Stimulated activated CD4-positive, alpha-beta T cell treated with anti-CD3 and anti-CD28 coated beads, Interleukin-4, amount 100 ng/mL, for 1 hour (primary cell): ENCODE measurements at places on chromosomes 5 and 9.

- no peak for DNase-seq
These were observed 113.8 kb downstream of the RPS23 start for GRCh38 chr5:82164176-82164976.

- DNase-seq = no peak
These were observed 10.6 kb downstream of the EGFL7 start for GRCh38 chr9:136673088-136673974.

- DNase-seq = no peak
These were observed 77.3 kb upstream of the SLC1A3 start for GRCh38 chr5:36529142-36529541.

GRCh38 chr5:151630088-151630487 is 39.0 kb upstream of the FAT2 start:
- DNase-seq = no peak
